ENCODE measurements at places on chromosomes 16 and 17. TPM values are rescaled to one million over a fixed set of nuclear protein-coding genes. Genes with fewer than 3 reads are reported as not detected.

Gene EME1
- polyA plus RNA-seq: 3.5 TPM

Gene NPIPA8
- 7.6 TPM for polyA plus RNA-seq

Gene ATP2A1
- polyA plus RNA-seq: 1.6 TPM

Gene CYLD
- 8.4 TPM for polyA plus RNA-seq

Gene ALDOC
- polyA plus RNA-seq: 38.4 TPM

Gene KAT2A
- polyA plus RNA-seq: 45.2 TPM

Measured in sigmoid colon (tissue), 7 donors.